LHCN-M2 (cell line): ENCODE measurements at places on chromosomes 6 and 20.

- peak; percentile 22 for DNase-seq
These were observed 237.8 kb downstream of the LY86 start for GRCh38 chr6:6826095-6826901.

- peak; percentile 71 for DNase-seq
These were observed 88.4 kb downstream of the CDC5L start for GRCh38 chr6:44475779-44476434.

GRCh38 chr6:15507221-15507620 lies 155.6 kb downstream of the DTNBP1 start:
- DNase-seq: no peak

DNA sequence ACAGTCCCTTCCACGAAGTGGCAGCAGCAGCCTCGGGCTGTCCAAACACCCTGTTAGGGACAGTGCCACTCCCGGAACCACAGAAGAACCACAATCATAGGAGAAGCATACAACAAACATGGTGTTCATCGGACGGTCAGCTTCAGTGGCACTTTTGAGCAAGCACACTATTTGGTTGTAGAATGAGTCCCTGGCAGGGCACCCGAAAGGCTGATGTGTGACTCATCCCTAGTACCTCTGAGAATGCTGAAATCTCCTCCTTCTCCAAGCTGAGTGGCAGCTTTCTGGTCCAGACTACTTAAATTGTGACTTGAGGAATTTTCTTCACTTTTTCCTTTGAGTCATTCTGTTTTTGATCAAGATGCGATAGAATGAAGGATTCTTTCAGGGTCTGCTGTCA lies 282.5 kb downstream of the ESR1 start:
- DNase-seq: peak; percentile 68

DNA sequence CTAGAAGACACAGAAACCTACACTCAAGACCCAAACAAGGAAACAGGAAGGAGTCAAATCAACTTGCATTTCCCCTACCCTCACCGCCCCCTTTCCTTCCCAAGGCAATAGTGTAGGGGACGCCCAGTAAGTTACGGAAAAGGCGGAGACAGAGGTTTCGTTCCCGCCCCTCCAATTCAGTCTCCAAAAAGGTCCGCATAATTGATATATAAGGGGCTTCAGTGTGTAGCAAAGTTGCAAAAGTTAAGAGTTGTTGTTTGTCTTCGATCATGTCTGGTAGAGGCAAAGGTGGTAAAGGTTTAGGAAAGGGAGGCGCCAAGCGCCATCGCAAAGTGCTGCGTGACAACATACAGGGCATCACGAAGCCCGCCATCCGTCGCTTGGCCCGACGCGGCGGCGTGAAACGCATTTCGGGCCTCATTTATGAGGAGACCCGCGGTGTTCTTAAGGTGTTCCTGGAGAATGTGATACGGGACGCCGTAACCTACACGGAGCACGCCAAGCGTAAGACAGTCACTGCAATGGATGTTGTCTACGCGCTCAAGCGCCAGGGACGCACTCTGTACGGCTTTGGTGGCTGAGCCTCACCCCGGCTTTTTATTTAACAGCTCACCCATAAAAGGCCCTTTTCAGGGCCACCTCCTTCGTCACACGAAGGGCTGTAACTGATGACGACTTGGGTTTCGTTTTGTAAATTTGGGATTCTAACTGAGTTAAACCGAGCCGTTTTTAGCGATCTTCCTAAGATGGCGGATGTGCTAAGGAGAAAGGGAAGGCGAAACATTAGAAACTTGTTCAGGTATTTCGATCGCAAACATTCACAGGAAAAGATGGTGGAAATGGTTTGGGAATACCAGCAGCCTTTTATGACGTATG lies 124.6 kb upstream of the BTN3A2 start:
- DNase-seq: peak; percentile 41

GRCh38 chr6:111464184-111464583 lies 18.8 kb downstream of the REV3L start:
- no peak for DNase-seq

DNA sequence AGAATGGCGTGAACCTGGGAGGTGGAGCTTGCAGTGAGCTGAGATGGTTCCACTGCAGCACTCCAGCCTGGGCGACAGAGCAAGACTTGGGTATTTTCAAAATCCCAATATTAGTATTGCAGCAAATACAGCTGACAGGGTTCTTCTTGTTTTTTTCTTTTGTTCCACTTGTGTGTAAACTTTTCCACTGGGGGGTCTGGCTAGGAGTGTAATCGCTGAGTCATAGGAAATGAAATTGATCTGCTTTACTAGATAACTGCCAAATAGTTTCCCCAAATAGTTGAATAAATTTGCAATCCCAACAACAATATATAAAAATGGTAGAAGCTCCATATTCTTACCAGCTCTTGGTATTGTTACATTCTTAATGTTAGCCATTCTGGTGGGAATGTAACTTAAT lies 526.0 kb upstream of the SOX4 start:
- peak; percentile 29 for DNase-seq

DNA sequence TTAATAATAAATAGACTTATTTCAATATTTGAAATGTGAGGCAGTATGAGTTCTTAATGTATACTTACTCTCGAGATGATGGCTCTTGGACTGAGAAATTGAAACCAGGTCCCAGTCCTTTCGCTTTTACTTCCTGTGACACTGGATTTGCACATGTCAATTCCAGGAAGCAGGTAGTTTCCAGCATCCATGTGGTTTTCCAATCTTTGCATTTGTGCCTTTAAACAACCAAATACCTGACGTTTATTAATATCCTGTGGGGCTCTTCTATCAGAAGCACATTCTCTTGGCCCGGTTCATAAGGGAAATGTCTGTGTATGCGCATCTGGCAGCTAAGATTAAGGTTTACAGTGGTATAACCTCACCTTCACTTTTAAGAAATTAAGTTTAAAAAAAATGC lies 13.1 kb downstream of the UTRN start:
- no peak for DNase-seq

GRCh38 chr20:56773749-56774148 lies 144.6 kb downstream of the TFAP2C start:
- DNase-seq: no peak

GRCh38 chr6:109874621-109875020 lies 103.5 kb upstream of the GPR6 start:
- DNase-seq: no peak
